MG63 (cell line): ENCODE measurements at places on chromosomes 11 and 22. TPM values are rescaled to one million over a fixed set of nuclear protein-coding genes. Genes with fewer than 3 reads are reported as not detected.
A peak's percentile ranks its signal among the peaks of the same experiment; 100 is the strongest.

DNA sequence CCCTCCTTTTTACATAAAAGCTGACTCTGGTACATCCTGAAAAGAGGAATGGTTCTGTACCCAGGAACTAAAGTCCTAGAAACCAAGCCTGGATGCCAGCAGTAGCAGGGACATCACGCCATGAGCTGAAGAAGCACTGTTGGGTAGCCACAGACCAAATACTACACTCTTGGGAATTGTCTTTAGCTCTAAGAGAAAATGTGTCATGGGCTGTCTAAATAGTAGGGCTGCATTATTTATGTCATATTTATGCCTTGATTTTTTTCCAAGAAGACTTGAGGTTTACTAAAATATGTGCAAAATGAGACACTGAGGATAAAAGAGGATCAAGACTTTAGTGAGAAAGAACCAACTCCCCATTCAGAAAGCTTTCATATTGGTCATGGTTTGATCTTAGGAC, 213.6 kb downstream of the RAB38 start:
- DNase-seq: no peak

SMIM35 gene
- not detected in 2 replicates for total RNA-seq

DNA sequence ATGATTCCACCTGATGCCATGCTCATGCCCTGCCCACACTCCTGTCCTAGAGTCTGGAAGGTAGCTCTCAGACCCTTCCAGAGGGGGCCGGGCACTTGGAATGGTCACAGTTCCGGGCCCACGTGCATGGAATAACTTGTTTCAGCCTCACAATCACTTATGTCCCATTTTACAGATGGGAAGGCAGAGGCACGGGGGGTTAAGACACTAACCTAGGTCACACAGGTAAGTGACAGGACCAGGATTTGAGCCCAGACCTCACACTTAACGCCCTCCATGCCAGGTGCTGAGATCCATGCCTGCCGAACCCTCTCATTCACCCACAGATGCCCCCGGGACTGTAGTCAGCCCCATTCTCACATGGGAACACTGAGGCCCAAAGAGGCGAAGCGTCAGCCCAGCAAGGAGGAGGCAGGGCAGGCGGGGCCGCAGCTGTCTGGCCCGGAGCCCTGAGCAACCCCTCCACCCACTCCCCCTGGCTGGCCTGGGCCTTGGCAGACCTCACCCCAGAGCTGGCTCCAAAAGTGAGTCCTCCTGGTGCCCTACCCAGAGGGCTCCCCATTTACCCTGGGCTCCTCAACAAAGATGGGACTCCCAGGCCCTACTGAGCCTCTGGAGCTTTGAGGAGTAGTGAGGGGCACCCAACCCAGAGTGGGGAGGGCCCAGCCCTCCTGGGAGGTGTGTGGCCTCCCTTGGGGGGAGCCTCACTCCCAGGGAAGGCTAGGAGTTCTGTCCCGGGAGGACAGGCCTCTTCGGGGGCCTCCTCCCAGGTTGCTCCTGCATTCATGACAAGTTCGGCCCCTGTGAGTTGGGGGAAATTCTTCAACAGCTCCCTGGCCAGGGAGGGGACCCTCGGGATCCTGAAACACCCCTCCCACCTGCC, 2.4 kb upstream of the ALDH3B1 start:
- DNase-seq: no peak

- DNase-seq: peak; percentile 8
Observed at GRCh38 chr11:22634897-22635629, 9.4 kb upstream of the FANCF start.

PPP1CA gene
- total RNA-seq: 244 and 262 TPM in 2 replicates

MS4A3 gene
- total RNA-seq: not detected in 2 replicates

DNA sequence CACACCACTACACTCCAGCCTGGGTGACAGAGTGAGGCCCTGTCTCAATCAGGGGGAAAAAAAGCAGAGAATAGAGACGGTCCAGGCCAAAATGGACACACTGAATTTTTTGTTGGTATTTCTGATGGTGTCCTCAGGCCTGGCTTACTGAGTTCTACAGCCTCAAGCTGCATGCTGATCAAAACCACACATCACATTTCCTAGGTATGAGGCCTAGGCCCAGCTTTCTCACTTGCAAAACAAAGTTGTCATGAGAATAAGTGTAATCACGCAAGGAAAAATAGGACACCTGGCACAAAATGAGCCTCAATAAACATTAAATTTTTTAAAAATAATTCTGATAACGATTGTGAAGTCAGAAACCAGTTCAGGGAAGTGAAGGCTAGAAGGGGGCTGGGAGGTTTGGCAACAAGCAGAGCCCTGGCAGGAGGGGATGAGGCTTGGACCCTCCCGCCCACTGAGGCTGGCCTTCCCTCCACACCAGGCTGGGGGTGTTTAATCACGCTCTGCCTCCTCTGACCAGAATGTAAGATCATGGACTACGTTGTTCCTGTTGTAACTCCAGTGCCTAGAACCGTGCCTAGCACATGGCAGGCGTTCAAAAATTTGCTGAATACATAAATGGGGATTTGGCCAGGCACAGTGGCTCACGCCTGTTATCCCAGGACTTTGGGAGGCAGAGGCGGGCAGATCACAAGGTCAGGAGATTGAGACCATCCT, 18.1 kb downstream of the PACSIN2 start:
- no peak for DNase-seq
